ENCODE measurements at places on chromosomes 16 and 17.

DNA sequence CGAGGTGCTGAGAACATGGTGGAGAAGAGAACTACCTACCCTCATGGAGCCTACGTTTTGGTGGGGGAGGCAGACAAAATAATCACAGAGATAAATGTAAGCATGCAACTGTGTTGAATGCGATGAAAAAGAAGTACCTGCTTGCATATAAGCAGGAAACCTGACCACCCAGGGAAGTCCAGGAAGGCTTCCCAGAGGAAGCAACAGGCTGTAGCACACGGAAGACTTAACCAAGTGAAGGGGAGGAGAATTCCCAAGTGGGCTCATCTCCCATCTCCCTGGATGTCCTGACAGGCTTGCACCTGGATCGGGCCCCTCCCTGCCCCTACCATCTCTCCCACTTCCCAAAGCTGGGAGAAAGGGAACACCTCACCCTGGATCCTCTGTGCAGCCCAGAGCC lies 2.0 kb downstream of the SCRN2 start:
- DNase-seq, result no peak

GRCh38 chr16:88831838-88832237 lies 20.1 kb upstream of the APRT start:
- no peak for DNase-seq

- no peak for DNase-seq
Observed at GRCh38 chr17:45974916-45975630, 24.0 kb upstream of the STH start.

- DNase-seq, result peak; percentile 36
Observed at GRCh38 chr16:31874366-31875111, 932 bp downstream of the ZNF267 start.

DNA sequence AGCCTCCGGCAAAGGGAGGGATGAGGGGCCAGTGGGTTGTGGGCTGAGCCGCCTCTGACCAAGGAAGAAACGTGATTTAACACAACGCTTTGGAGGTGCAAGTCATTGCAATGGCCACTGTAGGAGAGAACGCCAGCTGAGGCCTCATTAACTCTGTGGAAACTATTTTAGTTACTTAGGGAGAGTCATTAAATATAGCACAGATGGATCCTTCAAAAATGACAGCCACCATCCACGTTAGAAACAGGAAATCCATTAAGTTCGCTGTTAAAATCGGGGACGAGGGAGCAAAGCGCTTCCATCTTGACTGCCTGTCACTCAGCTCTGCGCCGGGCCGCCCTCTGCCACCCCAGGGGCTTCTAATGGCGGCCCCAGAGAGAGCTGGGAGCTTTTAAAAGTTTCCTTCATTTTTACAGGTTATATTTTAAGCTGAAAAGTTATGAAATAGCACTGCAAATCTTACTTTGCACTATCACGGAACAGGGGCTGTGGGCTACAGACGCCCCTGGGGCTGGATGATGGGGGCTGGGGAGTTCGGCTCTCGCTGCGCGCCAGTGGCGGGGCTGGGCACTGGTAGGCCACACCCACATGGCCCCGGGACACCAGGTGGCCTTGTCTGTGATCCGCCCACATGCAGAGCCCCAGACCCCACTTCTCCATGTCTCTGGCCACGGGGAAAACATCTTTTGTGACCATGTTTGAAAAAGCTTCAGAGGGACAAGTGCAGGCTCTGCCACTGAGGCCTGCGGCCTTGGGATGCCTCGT lies 54.6 kb downstream of the LMF1 start:
- DNase-seq, result no peak

- no peak for DNase-seq
Observed at GRCh38 chr17:69945698-69946185, 129.3 kb upstream of the KCNJ16 start.

All from T-helper 22 cell (primary cell).